ENCODE measurements at places on chromosomes 4 and X.

GRCh38 chr4:14345356-14345775 lies 656.9 kb upstream of the CPEB2 start:
- DNase-seq, result peak; percentile 39

GRCh38 chr4:5143940-5144339 lies 92.7 kb downstream of the STK32B start:
- DNase-seq, result no peak

GRCh38 chr4:89765528-89765927 lies 71.4 kb downstream of the SNCA start:
- DNase-seq, result no peak

DNA sequence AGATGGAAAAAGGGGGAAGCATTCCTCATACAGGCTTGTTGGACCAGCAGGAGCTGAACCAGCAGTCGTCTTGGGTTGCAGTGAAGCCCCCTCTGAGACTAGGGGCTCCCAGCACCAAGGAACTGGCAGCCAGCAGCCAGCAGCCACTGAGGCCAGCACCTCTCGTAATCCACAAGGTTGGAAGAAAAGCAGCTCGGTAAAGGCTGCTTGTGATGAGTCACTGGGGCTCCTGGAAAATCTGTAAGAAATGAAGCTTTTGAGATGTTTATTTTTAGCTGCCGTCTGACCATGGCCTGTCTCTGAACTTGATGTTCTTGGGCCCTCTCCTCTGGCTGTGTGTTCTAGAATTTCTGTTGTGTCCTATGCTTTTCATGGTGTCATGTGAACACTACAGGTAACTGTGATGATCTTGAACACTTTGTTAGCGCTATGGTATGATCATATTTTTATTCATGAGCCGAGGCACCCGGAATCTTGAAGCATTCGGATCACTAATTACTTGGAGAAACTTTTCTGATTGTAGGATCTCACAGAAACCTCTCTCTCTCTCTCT lies 18.6 kb downstream of the CLCN4 start:
- DNase-seq, result peak; percentile 67

DNA sequence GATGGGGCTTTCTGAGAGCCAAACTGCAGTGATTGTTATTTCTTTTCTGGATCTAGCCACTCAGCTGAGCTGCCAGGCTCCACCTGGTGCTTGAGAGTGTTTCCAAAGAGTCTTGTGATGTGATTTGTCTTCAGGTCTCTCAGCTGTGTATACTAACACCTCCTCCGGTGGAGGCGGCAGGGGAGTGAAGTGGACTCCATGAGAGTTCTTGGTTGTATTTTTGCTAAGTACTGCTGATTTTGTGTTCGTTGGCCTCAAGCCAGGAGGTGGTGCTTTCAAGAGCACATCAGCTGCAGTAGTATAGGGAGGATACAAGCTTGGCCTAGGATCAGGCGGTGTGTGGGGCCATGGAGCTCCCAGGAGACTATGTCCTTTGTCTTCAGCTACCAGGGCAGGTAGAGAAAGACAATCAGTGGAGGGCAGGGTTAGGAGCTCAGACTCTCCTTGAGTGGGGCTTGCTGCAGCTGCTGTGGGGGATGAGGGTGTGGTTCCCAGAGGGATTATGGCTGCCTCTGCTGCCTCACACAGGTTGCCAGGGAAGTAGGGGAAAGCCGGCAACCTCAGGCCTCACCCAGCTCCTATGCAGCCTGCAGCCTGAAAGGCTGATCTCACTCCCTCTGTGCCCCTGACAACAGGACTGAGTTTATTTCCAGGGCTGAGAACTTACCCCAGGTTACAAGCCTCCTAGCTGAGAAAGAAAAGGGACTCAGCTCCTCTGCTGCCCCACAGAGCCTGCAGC lies 62.4 kb downstream of the NPFFR2 start:
- no peak for DNase-seq

DNA sequence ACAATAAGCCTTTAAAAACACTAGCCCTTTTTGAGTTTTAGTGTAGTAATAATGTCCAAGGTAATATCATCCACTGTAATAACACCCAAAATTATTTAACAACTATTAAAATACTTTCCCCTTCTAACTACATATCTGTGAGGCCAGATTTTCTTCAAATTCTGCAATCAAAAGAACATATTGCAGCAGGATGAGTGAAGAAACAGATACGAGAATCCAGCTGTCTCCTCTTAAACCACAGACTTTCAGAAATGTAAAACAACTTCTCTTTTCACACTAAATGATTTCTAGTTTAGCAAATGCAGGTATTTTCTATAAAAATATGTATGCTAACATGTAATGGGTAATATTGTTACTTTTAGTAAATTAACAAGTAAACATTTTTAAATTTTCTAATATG lies 148.9 kb downstream of the PRDM5 start:
- no peak for DNase-seq
